H9 (cell line): ENCODE measurements at places on chromosomes 11 and 22. TPM values are rescaled to one million over a fixed set of nuclear protein-coding genes. Genes with fewer than 3 reads are reported as not detected.

DNA sequence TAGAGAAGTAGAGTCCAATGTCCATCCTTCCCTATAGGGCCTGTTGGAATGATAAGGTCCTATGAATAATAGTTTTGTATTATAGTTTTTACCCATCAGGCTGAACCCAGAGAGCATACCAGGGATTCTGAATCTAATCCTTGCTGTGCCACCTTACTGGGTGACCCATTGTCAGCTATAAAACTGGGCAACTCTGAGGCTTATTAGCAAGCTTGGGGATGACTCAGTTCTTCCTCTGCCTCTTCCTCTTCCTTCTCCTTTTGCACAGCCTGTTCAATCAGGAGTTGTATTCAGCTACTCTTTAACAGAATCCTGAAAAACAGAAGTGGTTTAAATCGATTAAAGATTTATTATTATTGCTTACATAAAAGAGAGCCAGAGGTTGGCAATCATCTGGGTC is 8.9 kb downstream of the HEPHL1 start:
- DNase-seq, result no peak

The OR52N4 gene
- total RNA-seq, result not detected in 2 replicates

- DNase-seq, result no peak
Observed at GRCh38 chr11:106249617-106250239, 172.3 kb downstream of the AASDHPPT start.

The MUC5AC gene
- total RNA-seq, result not detected in 2 replicates

- no peak for DNase-seq
Observed at GRCh38 chr11:44596525-44597276, 31.2 kb downstream of the CD82 start.

GRCh38 chr11:43898574-43898973 is 17.9 kb downstream of the ALKBH3 start:
- no peak for DNase-seq

The DDIAS gene
- total RNA-seq, result 18.6 and 22.2 TPM in 2 replicates

DNA sequence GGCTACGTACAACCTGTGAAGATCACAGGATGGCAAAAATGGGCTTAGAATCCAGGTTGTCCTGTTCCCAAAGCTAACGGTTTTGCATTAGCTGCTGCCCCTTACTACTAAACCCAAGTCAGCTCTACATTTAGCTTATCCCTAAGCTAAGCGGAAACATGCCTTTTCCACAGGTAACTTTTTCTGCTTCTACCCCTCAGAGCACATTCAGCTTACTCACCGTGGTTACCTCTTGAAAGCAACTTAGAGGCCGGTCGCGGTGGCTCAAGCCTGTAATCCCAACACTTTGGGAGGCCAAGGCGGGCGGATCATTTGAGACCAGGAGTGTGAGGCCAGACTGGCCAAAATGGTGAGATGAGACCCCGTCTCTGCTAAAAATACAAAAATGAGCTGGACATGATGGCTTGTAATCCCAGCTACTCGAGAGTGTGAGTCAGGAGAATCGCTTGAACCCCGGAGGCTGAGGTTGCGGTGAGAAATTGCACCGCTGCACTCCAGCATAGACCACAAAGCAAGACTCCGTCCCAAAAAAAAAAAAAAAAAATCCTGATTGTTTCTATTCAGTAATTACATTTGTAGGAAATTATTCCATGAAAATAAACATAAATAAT is 790 bp upstream of the TMEM41B start:
- no peak for DNase-seq

DNA sequence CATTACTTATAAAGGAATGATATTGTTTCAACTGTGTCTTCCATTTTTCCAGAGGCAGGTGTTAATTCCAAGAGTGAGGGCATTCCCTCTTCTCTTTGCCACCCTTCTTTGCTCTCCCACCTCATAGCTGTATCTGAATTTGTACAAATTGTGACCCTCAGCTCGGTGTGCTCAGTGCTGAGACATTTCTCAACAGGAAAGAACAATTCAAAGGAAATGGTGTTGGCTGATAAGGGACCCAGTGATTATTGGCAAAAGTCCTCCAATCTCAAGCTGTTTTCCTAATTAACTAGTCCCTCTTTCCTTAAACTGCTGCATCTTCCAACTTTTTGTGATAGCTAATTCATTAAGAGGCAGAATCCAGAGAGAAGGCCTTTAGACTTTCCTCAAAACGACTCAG is 408.9 kb upstream of the SYN3 start:
- no peak for DNase-seq

GRCh38 chr22:45200860-45201511 is 37.3 kb downstream of the NUP50 start:
- peak; percentile 24 for DNase-seq

The EFCAB6 gene
- total RNA-seq, result 0.20 and 0.31 TPM in 2 replicates

GRCh38 chr11:66950112-66950535 is 8.1 kb downstream of the PC start:
- DNase-seq, result peak; percentile 76

The CLTCL1 gene
- 11.1 and 11.7 TPM in 2 replicates for total RNA-seq

- no peak for DNase-seq
Observed at GRCh38 chr22:50581950-50582492, 628 bp downstream of the CHKB start.

GRCh38 chr11:518463-519202 is 11.6 kb upstream of the RNH1 start:
- DNase-seq, result peak; percentile 87

- DNase-seq, result no peak
Observed at GRCh38 chr11:122663056-122663740, 7.7 kb downstream of the UBASH3B start.

The TTC28 gene
- total RNA-seq, result 12.6 and 13.6 TPM in 2 replicates

- DNase-seq, result no peak
Observed at GRCh38 chr11:119764108-119764868, 35.3 kb upstream of the NECTIN1 start.

The OR5B12 gene
- not detected in 2 replicates for total RNA-seq

DNA sequence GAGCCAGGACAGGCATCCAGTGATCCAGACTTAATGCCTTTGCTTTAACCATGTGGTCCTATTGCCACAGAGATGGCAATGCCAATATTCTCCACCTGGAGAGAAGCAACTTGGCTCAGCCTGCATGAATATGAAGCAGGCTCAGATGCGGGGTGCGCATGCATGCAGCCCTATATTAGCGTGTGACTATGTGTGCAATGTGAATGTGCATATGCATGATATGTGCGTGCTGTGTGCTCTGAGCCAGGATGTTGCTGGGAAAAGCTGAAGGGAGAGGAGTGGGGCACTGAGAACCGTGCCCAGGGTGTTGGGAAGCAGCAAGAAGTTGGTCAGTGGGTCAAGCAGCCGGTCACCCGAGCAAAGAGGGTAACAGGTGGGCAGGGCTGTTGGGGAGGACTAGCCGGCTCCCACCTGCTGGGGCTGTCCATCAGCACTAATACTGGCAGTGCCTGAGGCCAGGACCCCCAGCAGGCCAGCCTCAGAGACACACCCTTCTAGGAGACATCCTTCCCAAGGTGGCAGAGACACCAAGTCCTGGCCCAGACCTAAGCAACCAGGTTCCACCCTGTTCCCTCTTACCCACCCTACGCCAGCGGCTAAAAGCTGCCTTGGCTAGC is 24.8 kb upstream of the MYOD1 start:
- DNase-seq, result no peak

The CCDC188 gene
- total RNA-seq, result not detected in 2 replicates

DNA sequence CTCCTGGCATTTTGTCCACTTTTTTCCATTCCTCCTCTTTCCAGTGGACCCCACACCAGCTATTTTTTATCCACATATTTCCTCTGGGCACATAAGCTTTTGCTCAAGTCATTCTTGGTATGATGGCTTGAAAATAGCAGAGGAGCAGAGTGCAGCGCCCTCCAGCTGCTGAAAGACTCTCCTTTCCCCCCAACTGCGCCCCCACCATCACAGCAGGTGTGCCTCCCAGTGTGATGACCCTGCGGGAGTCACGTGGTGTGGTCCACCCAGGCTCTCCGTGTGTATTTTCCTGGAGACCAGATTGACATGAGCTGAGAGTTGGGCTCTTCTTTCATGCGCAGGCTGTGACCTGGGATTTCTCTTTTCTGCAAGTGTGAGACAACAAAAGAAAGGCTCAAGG is 1241.6 kb downstream of the TBC1D22A start:
- DNase-seq, result no peak

- DNase-seq, result no peak
Observed at GRCh38 chr22:35727436-35727835, 9.8 kb downstream of the APOL5 start.

- no peak for DNase-seq
Observed at GRCh38 chr11:11946878-11947277, 61.5 kb downstream of the DKK3 start.

DNA sequence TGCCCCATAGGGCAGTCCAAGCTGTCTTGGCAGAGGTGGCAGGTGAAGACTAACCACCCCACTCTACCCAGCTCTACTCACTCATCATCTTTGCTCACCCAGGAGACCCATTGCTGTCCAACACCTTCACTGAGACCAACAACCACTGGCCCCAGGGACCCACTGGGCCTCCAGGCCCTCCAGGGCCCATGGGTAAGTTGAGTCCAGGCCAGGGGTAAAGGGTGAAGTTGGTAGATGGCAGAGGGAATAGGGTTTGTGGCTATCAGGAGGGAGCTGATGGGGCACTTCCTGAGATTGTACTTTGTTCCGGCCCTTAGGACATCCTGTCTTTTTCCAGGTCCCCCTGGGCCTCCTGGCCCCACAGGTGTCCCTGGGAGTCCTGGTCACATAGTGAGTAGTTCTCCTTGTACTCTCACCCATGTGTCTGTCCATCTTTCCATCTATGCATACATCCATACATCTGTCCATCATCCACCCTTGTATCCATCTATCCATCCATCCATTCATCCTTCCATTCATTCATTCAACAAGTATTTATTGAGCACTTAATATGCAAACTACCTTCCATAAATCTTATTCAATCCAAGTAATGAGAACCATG is 27.7 kb downstream of the EMID1 start:
- DNase-seq, result no peak

GRCh38 chr11:113153847-113154246 is 160.5 kb upstream of the TTC12 start:
- DNase-seq, result no peak

DNA sequence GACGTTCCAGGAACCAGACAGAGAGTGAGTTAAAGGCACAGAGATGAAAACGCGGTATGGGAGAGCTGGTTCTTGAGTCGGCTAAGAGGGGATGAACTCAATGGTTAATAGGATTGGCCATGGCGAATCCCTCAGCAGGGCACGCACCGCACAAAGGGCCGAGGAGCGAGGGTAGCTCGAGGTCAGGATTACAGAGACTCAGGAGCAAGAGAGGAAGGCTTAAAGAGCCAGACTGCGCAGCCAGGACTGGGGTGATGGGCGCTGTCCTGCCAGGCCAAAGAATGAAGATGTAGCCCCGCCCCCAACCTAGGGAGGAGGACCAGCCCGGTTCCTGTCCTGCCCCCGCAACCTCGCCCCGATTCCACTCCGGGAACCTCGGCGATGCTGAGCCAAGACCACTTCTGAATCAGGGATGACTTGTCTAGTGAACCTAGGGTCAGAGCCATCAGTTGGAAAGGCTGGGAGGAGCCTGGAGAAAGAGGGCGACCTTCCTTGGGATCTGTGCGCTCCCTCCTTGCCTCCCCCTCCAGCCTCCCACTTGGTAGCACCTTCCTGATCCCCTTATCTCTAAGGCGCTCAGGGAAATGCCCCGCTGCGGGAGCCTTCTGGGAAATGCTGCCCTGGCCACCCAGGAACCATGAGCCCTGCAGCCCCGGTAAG is at the start of gene PLEKHB1:
Gene PLEKHB1, plus strand, starts transcription at position 610 of the 660 bp plus-strand sequence. Its CDS starts 28 bp downstream, at position 638.
- peak; percentile 88 for DNase-seq

The DMC1 gene
- total RNA-seq, result 6.1 and 6.8 TPM in 2 replicates

DNA sequence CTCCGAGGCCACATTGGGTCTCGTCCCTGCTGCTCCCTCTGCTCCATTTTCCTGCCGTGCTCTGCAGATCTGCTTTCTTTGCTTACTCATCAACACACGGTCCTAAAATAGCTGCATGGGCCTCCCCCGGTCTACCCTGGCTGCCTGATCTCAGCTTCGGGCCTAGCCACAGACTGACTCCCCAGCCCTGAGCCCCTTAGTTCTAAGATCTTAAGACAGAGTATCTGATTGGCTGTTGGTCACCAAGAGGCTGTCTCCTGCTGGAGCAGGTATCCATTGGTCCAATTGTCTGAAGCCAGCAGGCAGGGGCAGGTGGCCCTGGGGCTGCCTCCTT is 53.7 kb upstream of the NECTIN1 start:
- no peak for DNase-seq
